GM06990 (cell line): ENCODE measurements at places on chromosomes 4 and X.

DNA sequence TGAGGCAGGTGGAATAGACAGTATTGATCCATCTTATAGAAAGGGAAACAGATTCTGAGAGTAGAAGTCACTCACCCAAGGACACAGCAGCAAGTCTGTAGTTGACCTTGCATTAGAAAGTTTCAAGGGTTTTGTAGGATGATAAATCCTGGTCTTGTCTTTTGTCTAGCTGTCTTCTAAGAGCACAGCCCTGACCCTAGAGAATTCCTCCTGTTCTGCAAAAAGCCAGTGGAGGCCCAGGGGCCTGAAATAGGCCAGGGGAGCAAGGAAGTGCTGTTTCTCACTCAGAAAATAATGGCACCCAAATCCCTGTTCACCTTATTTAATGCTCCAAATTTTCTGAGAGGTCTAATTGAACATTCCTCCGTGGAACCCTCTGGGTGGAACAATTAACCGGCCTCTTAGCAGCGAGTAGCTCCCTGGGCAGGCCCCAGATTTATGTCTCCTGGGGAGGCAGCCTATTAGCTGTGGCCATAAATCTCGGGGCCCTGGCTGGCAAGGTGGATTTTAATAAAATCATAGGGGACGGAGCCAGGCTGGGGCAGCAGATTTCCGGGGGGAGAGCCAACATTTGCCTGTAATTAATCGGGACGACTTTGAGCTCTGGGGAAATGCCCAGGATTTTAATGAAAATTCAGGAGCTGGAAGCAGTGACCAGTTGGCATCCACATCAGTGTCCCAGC lies 49.2 kb upstream of the MSX1 start:
- DNase-seq: no peak

DNA sequence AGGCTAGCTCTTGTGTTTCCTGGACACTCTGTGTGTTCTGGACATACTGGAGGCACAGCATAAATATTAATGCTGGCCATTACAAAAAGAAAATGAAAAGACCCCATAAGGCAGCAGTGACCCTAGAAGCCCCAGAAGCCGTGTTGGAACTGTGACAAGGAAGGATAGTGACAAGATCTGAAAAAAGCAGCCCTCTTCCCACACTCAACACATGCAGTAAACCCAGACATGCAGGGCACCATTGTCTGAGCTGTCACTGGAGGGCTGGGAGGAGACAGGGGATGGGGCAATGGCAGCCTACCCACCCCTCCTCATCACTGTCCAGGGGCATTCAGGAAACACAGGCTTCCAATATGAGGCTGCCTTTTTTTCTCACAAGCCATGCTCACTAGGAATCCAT lies 6.5 kb downstream of the TRIM2 start:
- no peak for DNase-seq

- no peak for DNase-seq
These were observed 28.1 kb downstream of the THOC2 start for GRCh38 chrX:123704781-123705180.

- no peak for DNase-seq
These were observed 934 bp upstream of the GPR119 start for GRCh38 chrX:130386408-130386808.

GRCh38 chr4:153651116-153651515 lies 33.0 kb upstream of the TLR2 start:
- DNase-seq: no peak
